Bronchial epithelial cell (primary cell): ENCODE measurements at places on chromosomes 6 and 20. TPM values are rescaled to one million over a fixed set of nuclear protein-coding genes. Genes with fewer than 3 reads are reported as not detected.

Gene GNMT
- total RNA-seq, result 0.26 TPM in 1 of 2 replicates, not detected in the other

GRCh38 chr20:8234580-8234979, 102.5 kb downstream of the PLCB1 start:
- no peak for DNase-seq

DNA sequence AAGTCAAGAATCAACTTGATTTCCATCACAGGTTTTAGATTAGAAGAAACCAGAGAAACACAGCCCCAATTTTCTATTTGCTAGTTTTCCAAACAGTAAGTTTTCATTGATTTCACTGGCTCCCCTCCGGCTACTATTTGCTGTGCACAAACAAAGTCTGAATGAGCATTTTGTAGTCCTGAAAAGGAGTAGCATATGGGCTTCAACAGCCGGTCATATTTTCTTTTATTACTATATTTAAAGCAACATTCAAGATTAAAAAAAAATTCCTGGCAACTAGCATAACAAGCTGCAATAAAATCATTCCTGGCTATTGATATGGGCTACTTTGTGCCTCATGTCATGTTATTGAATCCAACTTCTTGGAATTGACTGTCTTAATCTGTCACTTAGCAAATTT, 48.3 kb downstream of the CARMIL1 start:
- no peak for DNase-seq

Gene GRIK2
- 0.26 and 0.38 TPM in 2 replicates for total RNA-seq

Gene TFAP2A
- 3.4 and 6.3 TPM in 2 replicates for total RNA-seq

Gene PKIB
- total RNA-seq, result 2.8 and 3.9 TPM in 2 replicates

GRCh38 chr6:75283907-75284631, 523 bp downstream of the TMEM30A start:
- DNase-seq, result peak; percentile 17

Gene ATF6B
- 8.7 and 11.1 TPM in 2 replicates for total RNA-seq

Gene DLK2
- total RNA-seq, result 4.1 and 8.2 TPM in 2 replicates

Gene COL20A1
- not detected in 2 replicates for total RNA-seq

Gene SAMD5
- 2.6 and 3.1 TPM in 2 replicates for total RNA-seq

GRCh38 chr20:20778676-20779075, 66.2 kb upstream of the RALGAPA2 start:
- no peak for DNase-seq

DNA sequence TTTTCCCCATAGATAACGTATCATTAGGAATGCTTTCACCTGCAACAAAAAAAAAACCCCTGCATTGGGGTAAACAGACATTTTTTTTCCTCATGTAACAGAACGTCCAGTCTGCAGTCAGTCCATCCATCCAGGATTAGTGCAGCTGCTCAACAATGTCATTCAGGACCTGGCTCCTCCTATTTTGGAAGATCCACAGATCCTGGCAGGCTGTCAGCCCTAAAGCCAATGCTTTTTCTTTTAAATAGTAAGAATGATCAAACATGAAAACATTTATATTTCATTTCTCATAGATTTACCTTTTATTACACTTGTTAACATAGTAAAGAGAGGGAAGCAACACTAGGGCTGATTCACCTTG, 116.5 kb upstream of the CCDC28A start:
- no peak for DNase-seq

GRCh38 chr6:51016489-51016888, 197.8 kb downstream of the TFAP2B start:
- no peak for DNase-seq

DNA sequence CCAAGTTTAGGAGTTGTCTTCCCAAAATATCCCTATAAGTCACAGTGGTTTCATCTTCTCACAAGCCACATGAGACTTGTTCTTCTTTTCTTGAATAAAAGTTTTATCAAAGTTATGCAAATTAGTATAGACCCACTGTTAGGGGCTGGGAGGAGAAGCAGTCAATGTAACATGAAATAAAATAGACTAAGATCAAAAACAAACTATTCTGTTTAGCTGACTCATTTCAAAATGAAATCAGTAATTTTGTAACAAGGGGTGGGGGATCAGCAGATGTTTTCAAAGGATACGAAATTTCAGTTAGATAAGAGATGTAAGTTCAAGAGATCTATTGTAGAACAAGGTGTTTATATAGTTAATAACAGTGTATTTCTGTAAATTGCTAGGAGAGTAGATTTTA, 339.6 kb upstream of the PRDM1 start:
- DNase-seq, result no peak

- DNase-seq, result peak; percentile 34
Measured at GRCh38 chr6:147382945-147383554, 125.4 kb upstream of the SAMD5 start.

Gene POM121L2
- total RNA-seq, result not detected in 2 replicates

DNA sequence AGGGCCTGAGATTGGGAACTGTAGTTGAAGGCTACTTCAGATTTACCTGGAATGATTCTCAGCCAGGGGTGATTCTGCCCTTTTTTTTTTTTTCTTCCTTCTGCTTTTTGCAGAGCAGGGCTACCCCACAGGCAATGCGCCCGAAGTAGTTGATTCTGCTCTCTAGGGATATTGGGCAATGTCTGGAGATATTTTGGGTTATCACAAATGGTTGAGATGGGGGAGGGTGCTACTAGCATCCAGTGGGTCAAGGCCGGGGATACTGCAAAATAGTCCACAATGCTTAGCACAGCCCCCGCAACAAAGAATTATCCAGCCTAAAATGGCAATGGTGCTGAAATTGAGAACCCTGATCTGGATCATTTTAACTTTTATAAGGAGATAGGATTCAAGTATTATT, 71.2 kb upstream of the ZMYND8 start:
- DNase-seq, result no peak

Gene FOXF2
- under 0.01 TPM in 1 of 2 replicates, not detected in the other for total RNA-seq

Gene FAXC
- 3.2 and 5.3 TPM in 2 replicates for total RNA-seq

DNA sequence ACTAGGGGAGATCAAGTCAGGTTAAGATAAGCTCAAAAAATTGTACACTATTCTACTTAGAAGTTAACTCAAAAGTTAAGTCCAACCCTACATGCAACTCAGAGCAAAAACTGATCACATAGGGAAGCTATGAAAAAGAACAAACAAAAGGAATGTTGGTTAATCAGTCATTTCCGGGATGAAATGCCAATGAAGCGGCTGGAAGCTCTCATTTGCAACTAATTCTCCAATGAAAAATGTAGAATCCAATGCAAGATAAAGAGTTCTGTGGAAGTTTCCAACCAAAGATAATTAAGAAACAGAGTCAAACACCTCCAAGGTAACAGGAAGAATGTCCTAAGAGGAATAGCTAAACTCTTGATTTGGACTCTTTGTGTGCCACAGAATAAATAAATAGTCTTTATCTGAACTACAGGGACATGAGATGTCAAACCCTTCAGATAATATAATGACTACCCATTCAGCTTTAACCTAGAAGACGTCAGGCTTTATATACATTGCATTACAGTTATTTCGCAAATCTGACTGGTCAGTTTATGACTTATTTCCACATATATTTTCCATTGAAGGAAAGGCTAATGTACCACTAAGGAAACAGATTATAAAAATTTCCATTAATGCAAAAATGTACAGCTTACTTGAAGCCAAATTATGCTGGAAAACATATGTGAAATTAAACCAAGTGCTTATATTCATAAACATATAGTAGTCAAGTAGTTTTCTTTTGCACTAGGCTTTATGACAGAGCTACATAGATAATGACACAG, 48.0 kb upstream of the DST start:
- peak; percentile 74 for DNase-seq

DNA sequence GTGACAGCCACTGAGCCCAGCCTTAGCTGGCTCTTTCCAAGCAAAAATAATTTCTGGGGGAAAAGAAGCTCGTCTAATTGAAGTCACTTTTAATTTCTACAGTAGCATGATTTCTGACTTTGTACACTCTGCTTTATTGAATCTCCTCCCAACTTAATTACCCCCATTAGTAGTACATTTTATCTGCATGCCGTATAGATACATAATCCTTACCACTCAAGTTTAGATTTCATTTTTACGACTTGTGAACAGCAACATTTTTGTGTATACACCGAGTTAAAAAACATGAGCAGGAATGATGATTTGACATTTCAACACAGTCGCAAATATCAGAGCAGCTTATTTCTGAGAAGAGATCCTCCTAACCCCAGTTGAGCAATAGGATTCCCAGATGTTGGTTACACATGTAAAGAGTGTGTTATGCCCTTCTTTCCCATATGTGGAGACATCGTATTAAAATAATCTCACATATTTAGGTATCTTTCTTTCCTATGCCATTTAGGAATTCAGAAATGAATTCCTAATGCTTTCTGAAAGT, 127.3 kb upstream of the MTHFD1L start:
- no peak for DNase-seq
